ENCODE measurements at places on chromosomes 16 and 17. TPM values are rescaled to one million over a fixed set of nuclear protein-coding genes. Genes with fewer than 3 reads are reported as not detected.

CENPN gene
- total RNA-seq: 8.7 TPM

GRCh38 chr16:57345021-57345420, 13.6 kb upstream of the CCL22 start:
- no peak for DNase-seq

DNA sequence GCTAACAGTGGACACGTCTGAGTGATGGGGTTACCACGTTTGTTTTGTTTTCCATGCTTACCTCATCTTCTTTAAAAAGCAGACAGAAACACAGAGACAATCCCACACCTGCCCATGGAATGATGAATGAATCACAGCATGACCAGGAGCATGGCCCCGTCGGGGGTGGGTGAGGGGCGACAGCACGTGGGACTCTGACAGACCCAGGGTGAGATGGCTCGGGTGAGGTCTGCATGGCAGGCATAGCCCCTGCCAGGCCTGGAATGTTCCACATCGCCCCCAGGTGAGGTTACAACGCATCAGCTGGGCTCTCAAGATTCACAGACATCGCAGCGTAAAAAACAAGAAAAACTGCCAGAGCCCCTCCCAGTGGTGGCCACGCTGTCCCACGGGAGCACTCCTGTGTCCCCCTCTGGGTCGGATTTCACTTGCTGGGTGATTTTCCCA, 18.1 kb downstream of the SLC7A5 start:
- DNase-seq: no peak

DNA sequence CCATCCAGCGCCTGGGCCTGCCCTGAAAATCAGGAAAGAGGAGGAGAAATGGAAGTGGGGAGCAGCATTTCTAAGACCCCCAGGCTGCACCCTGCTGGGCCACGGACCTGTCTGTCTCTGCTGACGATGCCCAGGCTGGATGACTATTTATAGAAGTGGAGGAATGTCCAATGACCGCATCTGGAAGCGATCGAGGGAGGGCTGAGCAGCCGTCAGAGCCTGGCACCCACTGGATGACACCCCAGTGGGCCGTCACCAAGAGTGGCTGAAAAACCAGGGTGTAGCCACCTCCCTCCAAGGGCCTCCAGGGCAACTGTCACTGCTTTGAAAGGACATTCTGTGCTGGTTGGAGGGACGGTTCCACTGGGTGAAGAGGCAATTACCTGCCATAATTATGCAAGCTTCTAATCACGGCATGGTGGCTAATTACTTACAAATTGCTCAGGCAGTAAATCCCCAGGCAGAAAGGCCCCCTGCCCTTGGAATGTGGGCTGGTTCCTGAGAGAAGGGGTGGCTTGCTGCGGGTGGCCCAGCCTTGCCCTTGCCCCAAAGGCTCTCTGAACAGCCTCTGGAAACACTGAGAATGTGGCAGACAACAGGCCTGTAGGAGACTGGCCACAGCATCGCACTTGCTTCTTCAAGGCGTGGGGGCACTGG, 332.1 kb downstream of the C16orf95 start:
- DNase-seq: peak; percentile 75

All from Right ventricle myocardium superior (tissue), 1 donor.